NCI-H1417 treated with DMSO at 0.1 percent for 48 hours (cell line): ENCODE measurements at places on chromosomes 12 and 14.

GRCh38 chr14:32345311-32345791 lies 16.3 kb downstream of the AKAP6 start:
- DNase-seq, result no peak

- no peak for DNase-seq
Observed at GRCh38 chr14:104355101-104356019, 217.0 kb downstream of the KIF26A start.

GRCh38 chr12:87311206-87311605 lies 718.0 kb downstream of the C12orf50 start:
- no peak for DNase-seq

GRCh38 chr12:32179011-32179395 lies 72.4 kb downstream of the BICD1 start:
- DNase-seq, result no peak

GRCh38 chr12:1978078-1978862 lies 26.0 kb downstream of the DCP1B start:
- DNase-seq, result no peak

DNA sequence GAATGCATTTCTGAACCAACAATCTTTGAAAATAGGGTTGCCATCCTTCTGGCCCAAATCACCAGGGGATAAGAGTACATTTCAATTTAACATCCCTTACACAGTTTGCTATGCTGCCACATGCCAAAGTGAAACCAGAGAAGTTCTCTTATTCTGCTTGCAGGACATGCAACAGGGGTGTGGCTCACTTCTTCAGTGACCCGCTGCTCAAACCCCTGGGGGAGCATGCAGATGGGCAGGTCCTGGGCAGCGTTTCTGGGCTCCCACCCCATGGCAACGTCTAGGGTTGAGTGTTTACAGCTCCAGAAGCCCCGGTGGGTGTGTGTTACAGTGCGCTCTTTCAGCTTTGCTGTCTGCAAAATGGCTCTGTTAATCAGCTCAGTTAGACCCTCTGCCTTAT lies 1306.3 kb upstream of the TMEM132C start:
- no peak for DNase-seq

- DNase-seq, result no peak
Observed at GRCh38 chr14:20035449-20035848, 389 bp downstream of the OR4K13 start.

DNA sequence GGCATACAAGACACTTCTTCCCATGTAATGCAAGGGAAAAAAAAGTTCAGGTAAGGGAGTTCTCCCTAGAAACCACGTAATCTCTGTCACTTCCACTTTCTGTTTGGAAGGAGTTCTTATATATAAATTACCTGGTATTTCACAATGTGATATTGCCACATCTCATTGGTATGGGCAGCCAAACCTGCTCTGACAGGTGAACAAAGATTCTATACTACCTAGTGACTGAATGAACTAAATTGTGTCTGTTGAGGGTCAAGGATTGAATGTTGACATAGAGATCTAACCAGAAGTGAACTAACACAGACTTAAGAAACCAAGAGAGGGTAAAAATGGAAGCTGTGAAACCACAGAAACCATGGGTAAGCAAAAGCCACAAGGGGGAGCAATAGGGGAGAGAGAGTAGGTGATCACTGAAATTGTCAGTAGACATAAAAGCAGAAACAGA lies 161.3 kb downstream of the RPL10L start:
- DNase-seq, result no peak

GRCh38 chr14:29236401-29236800 lies 469.8 kb downstream of the FOXG1 start:
- DNase-seq, result no peak

DNA sequence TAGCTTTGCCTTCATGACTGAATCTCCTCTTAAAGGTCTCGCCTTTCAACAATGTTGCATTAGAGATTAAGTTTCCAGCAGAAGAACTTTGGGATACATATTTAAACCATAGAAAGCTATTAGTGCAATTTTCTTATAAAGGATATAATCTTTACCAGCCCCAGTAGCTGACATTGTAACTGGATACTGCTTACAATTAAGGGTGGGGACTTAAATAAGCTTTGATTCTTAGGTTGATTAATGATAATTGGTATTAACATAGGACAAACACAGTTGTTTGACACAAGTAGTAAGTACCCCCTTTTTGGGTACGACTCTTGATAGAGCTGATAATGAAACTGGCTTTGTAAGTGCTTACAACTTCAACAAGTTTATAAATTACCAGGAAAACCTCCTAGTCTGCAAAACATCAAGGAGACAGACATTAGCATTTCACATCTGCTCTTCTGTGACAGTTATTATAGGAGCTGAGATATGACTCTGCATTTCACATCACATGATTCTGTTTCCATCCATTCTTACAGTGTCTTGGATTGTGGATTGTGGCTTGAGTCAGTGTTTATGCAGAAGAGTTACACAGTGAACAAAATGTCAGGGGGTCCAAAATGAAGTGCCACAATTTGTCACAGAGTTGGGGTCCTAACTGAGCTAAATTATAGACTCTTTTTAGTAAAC lies 249.1 kb upstream of the E2F7 start:
- peak; percentile 21 for DNase-seq

DNA sequence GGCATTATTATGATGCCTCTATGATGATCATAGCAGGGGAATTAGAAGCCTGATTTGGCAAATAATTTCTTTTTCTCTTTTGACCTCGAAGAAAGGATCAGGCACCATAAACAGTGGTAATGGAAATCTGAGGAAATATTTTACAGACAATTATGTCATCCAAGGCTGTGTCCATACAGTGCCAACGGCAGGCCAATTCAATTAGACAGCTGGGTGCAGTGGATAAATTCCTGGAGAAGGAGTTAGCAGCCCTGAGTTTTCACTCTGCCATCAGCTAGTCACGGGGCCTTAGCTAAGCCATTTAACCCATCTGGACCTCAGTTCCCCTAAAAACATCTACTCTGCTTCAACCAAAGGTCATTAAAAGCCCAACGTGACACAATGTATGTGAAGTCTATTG lies 4.1 kb downstream of the TPH2 start:
- no peak for DNase-seq

DNA sequence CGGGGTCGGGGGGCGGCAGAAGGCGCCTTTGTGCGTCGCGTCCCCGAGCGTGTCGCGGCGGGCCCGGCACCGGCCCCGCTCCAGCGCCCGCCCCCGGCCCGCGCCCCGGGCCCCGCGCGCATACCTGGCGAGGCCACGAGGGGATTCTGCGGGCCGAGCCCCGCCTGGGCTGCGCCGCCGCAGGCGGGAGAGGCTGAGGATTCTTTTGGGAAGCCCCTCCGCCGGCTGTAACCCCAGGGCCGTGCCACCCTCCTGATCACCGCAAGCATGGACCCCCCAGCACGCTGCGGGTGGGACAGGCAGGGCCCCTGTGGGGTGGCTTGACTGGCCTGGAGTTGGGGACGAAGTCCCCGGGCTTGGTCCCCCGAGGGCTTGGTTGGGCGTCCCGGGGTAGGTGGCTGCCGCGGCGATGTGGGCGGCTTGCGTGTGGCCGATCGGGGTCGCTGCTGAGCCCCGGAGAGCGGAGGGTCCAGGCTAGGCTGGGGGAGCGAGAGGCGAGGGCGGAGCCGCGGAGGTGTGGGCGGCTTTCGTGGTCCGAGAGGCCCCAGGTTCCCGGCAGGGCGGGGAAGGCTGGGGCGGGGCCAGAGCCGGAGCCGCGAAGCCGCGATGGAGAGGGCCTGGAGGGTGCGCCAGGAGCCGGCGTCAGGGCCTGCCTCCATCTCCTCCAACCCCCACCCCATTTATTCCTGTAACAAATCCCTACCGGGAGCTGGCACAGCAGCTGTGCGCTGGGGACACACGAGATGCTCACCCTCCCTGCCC lies 28.4 kb upstream of the GPR132 start:
- DNase-seq, result no peak

- DNase-seq, result no peak
Observed at GRCh38 chr14:103535081-103535890, 6.3 kb downstream of the TRMT61A start.
